ENCODE measurements at places on chromosomes 4 and X.

- no peak for DNase-seq
Measured at GRCh38 chrX:103418811-103419340, 42.5 kb downstream of the BEX3 start.

GRCh38 chr4:133484287-133484686 lies 335.2 kb downstream of the PCDH10 start:
- no peak for DNase-seq

DNA sequence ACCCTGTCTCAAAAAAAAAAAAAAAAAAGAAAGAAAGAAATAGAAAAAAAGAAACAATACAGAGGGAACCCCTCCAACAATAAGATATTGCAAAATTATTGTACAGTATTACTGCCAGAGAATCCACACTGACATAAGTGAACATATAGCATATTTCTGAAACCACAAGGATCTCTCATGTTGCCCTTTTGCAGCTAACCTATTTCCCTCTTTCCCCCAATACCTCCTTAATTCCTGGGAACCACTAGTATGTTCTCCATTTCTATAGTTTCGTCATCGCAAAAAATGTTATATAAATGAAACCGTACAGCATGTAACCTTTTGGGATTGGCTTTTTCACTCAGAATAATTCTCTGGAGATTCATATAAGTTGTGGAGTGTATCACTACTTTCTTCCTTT lies 20.0 kb upstream of the BMP2K start:
- DNase-seq: no peak

GRCh38 chrX:43269201-43269600 lies 386.9 kb upstream of the MAOA start:
- DNase-seq: no peak

- no peak for DNase-seq
Measured at GRCh38 chr4:80495865-80496264, 160.3 kb downstream of the CFAP299 start.

DNA sequence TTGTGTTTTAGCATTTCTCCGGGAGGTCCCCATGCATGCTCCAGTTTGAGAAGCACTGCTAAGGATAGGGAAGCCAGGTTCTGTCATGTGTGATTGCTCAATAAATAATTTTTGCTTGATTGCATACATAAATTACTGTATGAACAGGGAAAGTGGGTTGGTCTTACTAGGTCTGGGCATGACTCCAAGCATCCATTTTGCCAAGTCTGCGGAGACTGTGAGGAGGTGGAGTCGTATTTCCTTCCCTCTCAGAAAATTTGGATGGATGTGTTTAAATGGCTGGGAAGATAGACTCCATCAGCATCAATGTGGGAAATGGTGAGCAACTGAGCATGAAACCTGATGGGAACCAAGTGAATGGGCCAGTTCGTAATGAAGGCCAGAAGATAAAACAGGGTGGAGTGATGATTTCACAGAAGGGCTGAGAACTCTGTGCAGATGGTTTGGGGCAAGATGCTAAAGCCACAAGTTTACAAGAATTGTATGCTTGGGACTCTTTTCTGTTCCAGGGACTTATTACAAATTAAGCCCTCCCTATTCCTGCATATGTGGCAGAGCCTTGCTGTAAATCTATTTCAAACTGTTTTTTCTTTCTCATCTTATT lies 84.1 kb downstream of the NHS start:
- DNase-seq: no peak

DNA sequence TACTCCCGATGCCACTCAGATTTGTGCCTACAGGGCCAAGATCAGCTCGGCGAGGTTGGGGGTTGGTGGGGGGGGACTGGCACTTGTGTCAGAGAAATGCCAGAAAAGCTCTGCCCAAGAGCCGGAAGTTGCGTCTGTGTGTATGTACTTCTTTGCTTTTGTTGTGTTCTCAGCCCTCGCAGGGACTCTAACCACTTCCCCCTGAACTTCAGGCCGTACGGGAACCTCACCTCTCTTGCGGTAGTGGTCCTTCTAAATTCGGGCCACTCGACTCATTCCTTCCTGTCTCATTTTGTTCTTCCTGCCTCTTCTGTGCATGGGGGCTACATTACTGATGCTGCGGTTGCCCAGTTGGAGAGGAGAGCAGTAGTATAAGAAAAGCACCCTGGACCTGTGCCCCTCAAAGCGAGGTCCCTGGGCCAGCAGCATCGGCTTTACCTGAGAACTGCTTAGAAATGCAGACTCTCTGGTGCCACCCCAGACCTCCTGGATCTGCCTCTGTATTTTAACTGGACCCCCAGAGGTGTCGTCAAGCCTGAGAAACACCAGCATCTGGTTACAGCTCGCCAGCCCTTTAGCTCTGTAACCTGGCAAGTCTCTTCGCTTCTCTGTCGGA lies 146.3 kb upstream of the RPS6KA3 start:
- no peak for DNase-seq

- no peak for DNase-seq
Measured at GRCh38 chr4:138492176-138492575, 250.0 kb upstream of the SLC7A11 start.

DNA sequence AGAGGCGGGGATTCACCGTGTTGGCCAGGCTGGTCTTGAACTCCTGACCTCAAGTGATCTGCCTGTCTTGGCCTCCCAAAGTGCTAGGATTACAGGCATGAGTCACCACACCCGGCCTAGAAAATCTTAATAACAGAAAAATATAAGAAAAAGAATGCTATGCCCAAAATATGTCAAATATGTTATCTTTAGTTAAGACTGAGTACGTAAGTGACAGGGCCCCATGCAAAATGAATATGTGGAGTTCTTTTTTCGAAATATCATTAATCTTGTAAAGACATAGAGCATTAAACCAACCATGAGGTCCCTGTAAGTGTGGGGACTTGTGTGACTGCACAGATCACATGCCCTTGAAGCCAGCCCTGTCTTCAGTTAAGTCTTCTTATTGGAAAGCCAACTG lies 8.9 kb upstream of the ZNF518B start:
- no peak for DNase-seq

GRCh38 chrX:66625525-66625924 lies 13.4 kb downstream of the EDA2R start:
- DNase-seq: no peak

DNA sequence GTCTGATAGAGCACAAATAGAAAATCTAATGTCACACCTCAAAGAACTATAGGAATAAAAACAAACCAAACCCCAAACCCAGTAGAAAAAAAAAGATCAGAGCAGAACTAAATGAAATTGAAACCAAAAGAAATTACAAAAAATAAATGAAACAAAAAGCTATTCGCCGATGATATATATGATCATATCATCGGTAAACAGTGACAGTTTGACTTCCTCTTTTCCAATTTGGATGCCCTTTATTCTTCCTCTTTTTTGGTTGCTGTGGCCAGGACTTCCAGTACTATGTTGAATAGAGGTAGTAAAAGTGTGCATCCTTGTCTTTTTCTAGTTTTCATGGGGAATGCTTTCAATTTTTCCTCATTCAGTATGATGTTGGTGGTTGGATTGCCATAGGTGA lies 215.3 kb upstream of the AR start:
- no peak for DNase-seq

DNA sequence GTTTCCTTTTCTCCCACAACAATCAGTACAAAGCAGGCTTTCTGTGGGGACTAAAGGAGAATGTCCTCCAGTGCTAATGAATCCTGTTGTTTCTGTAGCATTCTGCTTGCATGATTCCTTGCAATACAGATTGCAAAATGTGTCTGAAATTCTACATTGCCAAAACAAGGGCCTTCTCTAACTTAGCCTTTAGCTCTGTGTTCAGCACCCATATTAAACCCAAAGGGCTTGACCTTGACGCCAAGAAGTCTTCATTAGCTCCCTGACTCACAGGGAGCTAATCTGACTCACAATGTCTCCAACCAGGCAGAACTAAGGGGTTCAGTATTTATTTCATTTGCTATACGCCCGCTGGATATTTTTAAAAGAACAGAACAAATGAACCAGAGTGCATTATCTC lies 241.4 kb upstream of the CLNK start:
- DNase-seq: no peak

DNA sequence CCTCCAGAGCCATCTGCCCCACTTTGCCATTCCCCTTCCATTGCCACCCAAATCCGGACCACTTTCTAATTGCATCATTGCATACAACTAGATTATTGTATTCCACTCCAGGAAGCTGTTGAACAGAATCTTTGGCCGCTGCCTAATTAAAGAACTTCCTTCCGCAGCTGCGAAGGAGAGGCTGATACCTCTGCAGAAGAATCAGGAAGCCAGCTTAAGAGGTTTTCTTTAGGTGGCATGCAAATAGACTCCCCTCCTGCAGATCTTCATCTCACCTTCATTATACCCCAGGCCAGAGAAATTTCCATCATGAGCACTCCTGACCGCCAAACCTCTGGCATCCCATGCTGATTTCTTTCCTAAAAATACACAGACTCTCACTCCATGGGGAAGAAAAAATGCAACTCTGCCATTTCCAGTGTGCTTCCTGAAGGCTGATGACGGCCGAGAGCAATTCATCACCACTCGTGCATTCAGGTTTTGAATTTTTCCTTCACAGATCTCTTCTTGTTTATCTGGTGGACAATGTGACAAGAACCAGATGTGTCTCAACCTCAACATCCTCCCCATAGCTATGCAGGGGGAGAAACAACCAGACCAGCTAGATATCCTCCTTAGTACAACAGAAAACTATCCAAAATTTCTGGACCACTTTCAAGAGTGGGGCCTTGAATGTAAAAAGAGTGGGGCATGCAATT lies 31.2 kb downstream of the LGI2 start:
- DNase-seq: no peak

DNA sequence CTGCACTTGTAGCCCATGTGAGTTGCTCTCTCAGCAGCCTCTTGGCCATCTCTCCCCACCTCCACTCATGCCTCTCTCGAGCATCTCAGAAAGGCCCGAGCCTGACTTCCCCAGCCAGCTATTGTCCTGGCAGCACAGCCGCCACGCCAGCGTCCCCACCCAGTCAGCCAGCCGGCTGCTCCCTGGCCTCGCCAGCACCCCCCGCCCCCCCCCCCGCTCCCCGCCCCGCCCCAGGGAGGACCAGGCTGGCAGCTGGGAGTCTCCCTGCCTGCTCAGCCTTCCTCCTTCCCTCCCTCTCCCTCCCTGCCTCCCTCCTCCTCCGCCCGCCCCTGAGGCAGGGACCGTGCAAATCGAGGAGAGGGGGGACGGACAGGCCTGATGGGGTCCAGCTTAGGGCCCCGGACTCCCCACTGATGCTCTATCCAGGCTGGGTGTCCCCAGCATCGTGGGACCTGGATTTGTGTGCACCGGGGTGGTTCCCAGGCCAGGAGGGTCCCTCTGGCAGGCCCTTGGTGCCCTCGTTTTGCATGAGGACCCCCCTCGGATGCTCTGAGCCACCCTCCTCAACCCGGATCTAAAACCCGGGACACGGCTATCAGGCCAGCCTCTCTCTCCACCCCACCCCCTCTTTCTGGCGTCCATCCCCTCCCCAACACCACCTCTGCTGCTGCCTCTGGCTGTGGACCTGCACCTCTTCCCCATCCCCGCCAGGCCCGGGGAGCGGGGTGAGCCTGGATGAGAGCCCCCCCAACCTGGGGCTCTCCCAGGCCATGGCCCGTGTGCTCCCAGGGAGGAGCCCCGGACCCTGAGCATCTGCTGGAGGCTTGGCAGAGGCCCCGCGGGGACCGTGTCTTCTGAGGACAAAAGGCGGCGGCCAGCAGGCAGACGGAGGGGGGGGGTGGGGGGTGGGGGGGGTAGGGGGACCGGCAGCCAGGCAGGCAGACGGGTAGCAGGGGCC lies at the start of gene GPR173:
GPR173 (plus strand) TSS at position 621 of the 958 bp plus-strand sequence. CDS start 27,833 bp downstream, outside the sequence.
- DNase-seq: no peak

DNA sequence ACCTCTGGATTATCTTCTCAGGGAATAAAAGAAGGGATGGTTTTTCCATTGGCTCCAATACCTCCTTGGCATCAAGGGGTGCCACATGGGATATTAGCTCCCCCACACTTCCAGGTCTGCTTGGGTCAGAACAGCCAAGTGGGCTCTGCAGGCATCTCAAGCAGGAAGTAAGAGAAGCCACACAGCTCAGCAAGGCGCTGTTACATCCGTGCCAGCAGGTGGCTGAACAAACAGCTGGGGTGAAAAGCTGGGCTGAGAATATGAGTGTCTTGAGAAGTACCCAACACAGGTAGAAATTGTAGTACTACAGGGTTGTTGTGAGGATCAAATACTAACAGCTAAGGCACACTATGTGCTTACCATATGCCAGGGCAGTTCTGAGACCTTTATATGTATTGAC lies 76.7 kb upstream of the TMEM150C start:
- no peak for DNase-seq

DNA sequence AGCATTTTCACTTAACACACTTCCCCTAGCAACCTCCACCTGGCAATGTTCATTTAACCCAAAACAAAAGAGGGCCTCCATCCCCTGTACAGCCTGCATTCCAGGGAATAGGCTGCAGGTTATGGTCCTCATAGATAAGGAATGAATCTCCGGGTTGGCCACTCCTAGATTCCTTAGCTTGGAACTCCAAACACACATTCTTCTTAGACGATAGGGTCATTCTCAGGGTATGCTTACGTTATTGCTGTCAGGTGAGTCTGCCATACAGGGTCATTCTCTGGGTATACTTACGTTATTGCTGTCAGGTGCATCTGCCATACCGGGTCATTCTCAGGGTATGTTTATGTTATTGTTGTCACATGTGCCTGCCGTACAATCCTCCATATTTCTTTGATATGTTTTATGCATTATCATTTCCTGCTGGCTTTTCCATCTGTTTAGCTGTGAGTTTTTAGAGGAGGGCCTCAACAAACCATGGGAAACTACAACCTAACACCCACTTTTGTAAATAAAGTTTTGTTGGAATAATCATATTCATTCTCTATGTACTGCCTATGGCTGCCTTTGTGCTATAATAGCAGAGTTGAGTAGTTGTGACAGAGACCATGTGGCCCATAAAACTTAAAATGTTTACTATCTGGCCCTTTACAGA lies 8.2 kb upstream of the AFF1 start:
- no peak for DNase-seq

DNA sequence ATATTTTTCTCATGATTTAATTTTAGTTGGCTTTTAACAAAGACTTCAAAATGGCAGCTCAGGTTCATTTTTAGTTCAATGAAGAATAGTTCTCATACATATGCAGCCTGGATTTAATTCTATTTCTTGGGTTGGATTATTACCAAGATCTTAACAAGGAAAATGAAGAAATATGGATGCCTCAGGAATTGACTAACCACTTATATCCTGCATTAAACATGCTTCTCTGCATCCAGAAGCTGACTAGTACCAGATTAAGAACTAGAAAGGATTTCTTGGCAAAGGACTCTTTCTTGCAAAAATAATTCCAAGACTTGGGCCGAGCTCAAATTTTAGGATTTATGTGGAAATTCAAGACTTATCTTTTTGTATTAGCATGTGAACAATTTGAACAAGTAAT lies 5.6 kb upstream of the KLHL2 start:
- no peak for DNase-seq

GRCh38 chr4:8745826-8746225 lies 125.8 kb downstream of the HMX1 start:
- DNase-seq: no peak

GRCh38 chr4:143598816-143599215 lies 85.3 kb downstream of the SMARCA5 start:
- no peak for DNase-seq

- no peak for DNase-seq
Measured at GRCh38 chr4:76233967-76234678, 17.4 kb upstream of the FAM47E start.

Measured in stimulated activated CD8-positive, alpha-beta memory T cell treated with anti-CD3 and anti-CD28 coated beads, Interleukin-15, amount 100 ng/mL, for 48 hours (primary cell).